ENCODE measurements at places on chromosomes 1 and 21. TPM values are rescaled to one million over a fixed set of nuclear protein-coding genes. Genes with fewer than 3 reads are reported as not detected.

GRCh38 chr21:26453267-26453666 lies 119.8 kb downstream of the CYYR1 start:
- no peak for DNase-seq

Gene FTCD
- total RNA-seq: not detected

Gene KCNT2
- 50.1 TPM for total RNA-seq

Gene TMEM269
- 0.47 TPM for total RNA-seq

GRCh38 chr21:41659791-41660560 lies 106.9 kb downstream of the RIPK4 start:
- DNase-seq: no peak

Gene SPRR1A
- total RNA-seq: not detected

DNA sequence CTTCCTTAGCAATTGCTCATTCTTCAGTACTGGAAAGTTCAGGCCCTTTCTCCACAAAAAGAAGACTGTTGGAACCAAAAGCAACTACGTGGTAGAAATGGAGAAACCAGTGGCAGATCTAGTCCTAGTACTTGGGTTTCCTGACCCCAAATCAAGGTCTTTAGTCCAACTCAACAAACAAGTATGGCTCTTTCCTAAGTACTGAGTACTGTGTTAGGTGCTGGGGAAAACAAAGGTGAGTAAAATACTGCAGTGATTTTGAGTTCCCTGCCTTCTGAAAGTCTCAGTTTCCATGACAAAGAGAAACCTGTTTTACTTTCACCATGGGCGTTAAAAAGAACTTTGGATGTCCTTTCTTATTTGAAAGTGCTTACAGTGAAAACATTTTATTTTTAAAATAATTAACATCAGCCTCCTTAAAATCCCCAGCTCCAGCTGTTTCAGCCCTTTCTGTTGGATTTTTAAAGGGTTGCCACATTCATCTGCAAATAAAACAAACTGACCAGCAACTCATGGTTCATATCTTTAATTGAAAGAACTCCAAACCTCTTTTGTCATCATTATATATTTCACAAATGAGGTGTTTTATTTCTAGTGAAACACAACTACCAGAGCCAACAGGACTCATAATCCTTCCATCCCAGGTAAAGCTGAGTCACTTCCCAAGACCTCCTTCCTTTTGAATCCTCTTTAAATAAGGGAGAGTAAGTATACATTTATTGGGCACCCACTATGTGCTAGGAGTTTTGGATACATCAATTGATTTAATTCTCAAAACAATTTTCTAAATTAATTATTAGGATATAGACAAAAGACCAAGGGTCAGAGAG lies 35.4 kb downstream of the PLPP3 start:
- no peak for DNase-seq

Gene SLC1A7
- total RNA-seq: not detected

DNA sequence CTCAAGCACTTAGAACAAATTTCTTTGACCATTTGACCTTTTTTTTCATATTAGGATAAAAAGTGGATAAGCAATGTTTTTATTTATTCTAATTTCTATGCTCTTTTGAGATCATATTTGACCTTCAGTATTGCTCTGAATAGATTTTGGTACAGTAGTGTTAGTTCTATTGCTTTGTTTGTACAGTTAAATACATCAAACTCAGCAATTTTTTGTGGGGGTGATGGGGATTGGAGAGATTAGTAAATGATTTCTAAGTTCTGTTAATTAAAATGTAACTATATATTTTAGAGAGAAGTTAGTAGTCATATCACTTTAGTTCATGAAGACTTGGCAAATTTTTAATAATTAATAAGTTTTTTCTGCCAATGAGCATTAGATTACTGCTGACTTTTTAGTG lies 2.4 kb upstream of the GPR52 start:
- DNase-seq: no peak

Data from occipital lobe (tissue), 3 donors.